Spleen (tissue), 13 donors: ENCODE measurements at places on chromosomes 7 and 10. TPM values are rescaled to one million over a fixed set of nuclear protein-coding genes. Genes with fewer than 3 reads are reported as not detected.

- no peak overlapping the region for H3K4me3 ChIP-seq
- no peak overlapping the region for H3K27ac ChIP-seq
- H3K36me3 ChIP-seq, result no peaks in the 10 kb centered on the region
- H3K4me1 ChIP-seq, result no peaks in the 10 kb centered on the region
Observed at GRCh38 chr10:133150656-133151055, 9.4 kb upstream of the KNDC1 start.

- peak; percentile 67 for DNase-seq
- H3K36me3 ChIP-seq, result peaks cover 18% of the 10 kb centered on the region
- no peaks in the 10 kb centered on the region for H3K27me3 ChIP-seq
- peaks cover 12% of the 10 kb centered on the region for H3K4me1 ChIP-seq
Observed at GRCh38 chr7:2044883-2045471, 187.8 kb downstream of the MAD1L1 start.

- no peak overlapping the region for H3K27ac ChIP-seq
- DNase-seq, result peak; percentile 90
- H3K4me3 ChIP-seq, result peak overlapping the region; percentile 83
- peaks cover 47% of the 10 kb centered on the region for H3K27me3 ChIP-seq
Observed at GRCh38 chr7:127253281-127254162, 781 bp upstream of the GRM8 start.

DNA sequence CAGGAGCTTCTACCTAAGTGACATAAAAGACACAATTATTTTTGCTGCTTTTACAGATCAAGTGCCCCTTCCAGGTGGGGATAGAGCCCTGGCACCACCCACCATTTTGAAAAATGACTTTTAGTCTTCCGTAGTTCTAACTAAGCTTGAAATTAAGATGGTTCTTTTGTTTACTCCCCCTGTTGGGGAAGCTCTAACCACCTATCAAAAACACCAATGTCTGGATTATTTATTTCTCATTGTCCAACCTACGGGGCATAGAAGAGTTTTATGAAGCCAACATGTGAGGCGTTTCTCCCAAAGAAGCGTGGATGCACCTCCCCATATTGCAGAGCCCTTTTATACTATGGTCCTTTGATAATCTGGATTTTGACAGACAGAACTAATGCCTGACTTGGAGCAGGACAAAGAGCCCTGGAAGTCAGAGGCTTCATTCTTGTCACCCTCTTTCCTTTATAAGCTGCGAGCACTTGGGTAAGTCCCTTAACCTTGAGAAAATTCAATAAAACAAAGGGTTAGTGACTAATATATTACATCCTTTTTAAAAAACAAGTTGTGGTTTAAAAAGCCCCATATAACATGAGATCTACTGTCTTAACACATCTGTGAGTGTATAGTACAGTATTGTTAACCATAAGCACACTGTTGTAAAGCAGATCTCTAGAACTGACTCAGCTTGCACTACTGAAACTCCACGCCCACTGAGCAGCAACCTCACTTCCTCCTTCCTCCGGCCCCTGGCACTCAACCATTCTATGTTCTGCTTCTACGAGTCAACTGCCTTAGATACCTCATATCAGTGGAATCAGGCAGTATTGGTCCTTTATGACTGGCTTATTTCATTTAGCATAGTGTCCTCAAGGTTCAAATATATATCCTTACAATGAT is 67.5 kb downstream of the ATXN7L1 start:
- no peaks in the 10 kb centered on the region for H3K36me3 ChIP-seq
- peaks cover 22% of the 10 kb centered on the region for H3K4me1 ChIP-seq
- no peaks in the 10 kb centered on the region for H3K27me3 ChIP-seq
- H3K4me3 ChIP-seq, result no peak overlapping the region
- peak overlapping the region; percentile 30 for H3K27ac ChIP-seq
- DNase-seq, result peak; percentile 89

DNA sequence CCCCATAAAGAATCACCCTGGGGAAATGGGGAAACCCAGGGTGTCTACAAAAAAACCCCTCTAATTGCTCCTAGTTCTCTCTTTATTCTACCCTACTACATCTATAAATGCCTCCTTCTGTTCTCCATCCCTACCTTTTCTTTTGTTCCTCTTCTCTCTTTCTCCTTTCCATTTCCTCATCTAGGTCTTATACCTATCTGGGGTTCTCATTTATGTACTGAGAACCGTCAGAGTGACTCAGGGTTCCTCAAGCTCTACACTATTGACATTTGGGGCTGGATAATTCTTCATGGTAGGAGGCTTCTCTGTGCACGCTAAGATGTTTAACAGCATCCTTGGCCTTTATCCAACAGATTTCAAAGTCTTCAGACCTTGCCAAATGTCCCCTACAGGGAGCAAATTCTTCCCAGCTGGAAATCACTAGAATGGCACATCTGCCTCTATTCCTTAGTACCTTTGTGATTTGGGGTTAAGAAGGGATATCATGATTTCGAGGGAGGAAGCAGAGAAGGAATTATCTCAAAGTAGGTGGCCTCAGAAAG is 137.4 kb upstream of the PTN start:
- H3K4me1 ChIP-seq, result no peaks in the 10 kb centered on the region
- H3K4me3 ChIP-seq, result no peak overlapping the region
- no peak for DNase-seq
- no peak overlapping the region for H3K27ac ChIP-seq
- no peaks in the 10 kb centered on the region for H3K27me3 ChIP-seq
- no peaks in the 10 kb centered on the region for H3K36me3 ChIP-seq

DNA sequence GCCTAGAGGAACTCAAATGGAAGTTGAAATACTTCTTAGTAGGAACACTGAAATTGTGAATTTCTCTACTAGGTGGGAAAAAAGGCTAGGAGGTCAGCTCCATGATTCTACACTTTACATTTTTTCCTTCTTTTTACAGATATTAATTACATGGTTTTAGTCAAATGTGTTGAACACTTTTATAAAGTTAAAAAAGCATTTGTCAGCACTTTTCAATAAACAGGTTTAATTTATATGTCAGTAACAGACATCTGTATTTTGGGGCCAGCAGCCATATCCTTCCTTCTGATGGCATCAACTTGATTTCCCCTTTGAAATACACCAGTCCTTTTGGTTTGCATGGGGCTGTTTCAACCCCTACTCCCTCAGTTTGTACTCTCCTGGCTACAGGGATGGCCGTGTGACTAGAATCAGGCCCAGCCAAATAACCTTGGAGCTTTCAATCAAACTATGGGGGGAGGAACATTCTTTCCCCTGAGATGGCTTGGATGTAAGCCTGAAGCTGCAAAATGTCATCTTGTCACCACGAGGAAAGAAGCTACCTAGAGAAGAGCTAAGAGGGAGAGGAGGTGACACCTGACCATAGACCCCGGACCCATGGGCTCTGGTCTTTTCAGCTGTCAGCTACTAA is 171.0 kb upstream of the NEBL start:
- DNase-seq, result no peak
- no peaks in the 10 kb centered on the region for H3K27me3 ChIP-seq
- no peaks in the 10 kb centered on the region for H3K36me3 ChIP-seq
- no peak overlapping the region for H3K27ac ChIP-seq

DNA sequence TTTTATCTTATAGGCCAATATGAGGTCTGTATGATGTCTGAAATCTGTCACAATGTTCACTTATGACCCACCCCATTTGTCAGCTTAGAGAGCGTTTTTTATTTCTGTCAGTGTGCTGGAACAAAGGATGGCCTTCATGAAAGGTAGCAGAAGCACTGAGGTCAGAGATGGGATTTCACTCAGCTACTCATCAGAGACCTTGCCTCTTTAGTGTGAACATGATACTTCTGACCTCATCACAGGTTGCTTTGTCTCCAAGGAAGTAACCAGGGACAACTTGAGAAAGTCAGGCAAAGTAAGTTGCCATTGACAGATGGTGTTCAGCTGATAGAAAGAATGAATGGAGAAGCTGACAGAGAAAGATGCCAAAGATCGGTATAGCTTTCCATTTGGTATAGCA is 16.3 kb downstream of the YAE1 start:
- no peaks in the 10 kb centered on the region for H3K27me3 ChIP-seq
- no peak for DNase-seq
- H3K4me3 ChIP-seq, result no peak overlapping the region
- no peaks in the 10 kb centered on the region for H3K36me3 ChIP-seq
- no peaks in the 10 kb centered on the region for H3K4me1 ChIP-seq
- H3K27ac ChIP-seq, result no peak overlapping the region

GRCh38 chr7:153382641-153383101 is 623.1 kb downstream of the ACTR3B start:
- no peaks in the 10 kb centered on the region for H3K4me1 ChIP-seq
- H3K4me3 ChIP-seq, result no peak overlapping the region
- H3K27me3 ChIP-seq, result peaks cover 6% of the 10 kb centered on the region
- no peak overlapping the region for H3K27ac ChIP-seq
- H3K36me3 ChIP-seq, result no peaks in the 10 kb centered on the region
- DNase-seq, result no peak

GRCh38 chr10:122646511-122647382 is 52.9 kb downstream of the C10orf120 start:
- no peaks in the 10 kb centered on the region for H3K36me3 ChIP-seq
- H3K4me3 ChIP-seq, result no peak overlapping the region
- peak; percentile 60 for DNase-seq
- no peaks in the 10 kb centered on the region for H3K4me1 ChIP-seq
- H3K27ac ChIP-seq, result no peak overlapping the region

DNA sequence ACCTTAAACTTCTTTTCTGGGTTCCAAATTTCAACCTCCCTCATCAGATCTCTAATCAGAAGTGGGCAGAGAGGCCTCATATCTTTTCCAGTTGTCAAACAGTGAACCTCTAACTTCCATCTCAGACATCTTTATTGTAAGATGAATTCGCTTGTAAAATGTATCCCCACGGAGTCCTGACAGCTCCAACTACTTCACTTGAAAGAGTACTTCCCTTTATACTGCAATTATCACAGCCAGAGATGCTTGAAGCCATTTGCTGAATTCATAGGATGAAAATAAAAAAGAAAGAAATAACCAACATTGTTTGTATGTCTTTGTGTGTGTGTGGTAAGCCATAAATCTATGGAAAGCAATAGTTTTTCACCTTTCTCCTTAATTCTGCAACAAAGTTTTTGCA is 175.2 kb downstream of the GRM3 start:
- no peaks in the 10 kb centered on the region for H3K36me3 ChIP-seq
- DNase-seq, result no peak
- H3K4me1 ChIP-seq, result no peaks in the 10 kb centered on the region
- H3K27ac ChIP-seq, result no peak overlapping the region

GRCh38 chr7:47100817-47101435 is 481.0 kb downstream of the TNS3 start:
- H3K4me1 ChIP-seq, result peaks cover 5% of the 10 kb centered on the region
- H3K27me3 ChIP-seq, result no peaks in the 10 kb centered on the region
- no peak overlapping the region for H3K27ac ChIP-seq
- no peak overlapping the region for H3K4me3 ChIP-seq
- H3K36me3 ChIP-seq, result no peaks in the 10 kb centered on the region

- H3K36me3 ChIP-seq, result no peaks in the 10 kb centered on the region
- H3K27ac ChIP-seq, result peak overlapping the region; percentile 86
- no peaks in the 10 kb centered on the region for H3K27me3 ChIP-seq
Observed at GRCh38 chr7:75945297-75946168, 30.6 kb downstream of the POR start.

DNA sequence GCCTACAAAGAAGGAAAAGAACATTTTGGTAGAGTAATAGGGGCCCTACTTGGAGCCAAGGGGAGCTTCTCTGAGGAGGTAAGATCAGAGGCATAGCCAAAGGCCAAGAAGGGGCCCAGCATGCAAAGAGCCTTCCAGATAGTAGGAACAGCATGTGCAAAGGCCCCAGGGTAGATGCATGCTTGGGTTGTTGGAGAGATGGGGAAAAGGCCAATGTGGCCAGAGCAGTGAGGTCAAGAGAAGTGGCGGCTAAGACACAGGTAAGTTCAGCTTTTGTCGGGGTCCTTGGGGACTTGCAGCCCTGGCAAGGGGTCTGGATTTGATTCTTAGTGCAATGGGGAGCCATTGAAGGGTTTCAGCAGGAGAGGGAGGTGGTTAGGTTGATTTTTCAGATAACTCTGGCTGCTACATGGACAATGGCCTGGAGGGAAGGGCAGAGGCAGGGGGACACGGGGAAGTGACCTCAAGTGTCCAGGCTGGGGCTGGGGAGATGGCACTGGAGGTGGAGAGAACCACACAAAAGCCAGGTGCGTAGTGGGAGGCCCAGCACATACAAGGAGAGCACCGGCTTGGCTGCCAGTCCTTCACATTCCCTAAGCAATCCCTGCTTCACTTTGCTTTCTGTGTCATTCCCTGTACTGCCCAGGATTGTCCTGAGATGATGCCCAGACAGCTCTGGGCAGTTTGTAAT is 16.5 kb downstream of the GRID1 start:
- H3K4me3 ChIP-seq, result no peak overlapping the region
- H3K4me1 ChIP-seq, result peaks cover 4% of the 10 kb centered on the region
- no peaks in the 10 kb centered on the region for H3K36me3 ChIP-seq
- H3K27ac ChIP-seq, result no peak overlapping the region

DNA sequence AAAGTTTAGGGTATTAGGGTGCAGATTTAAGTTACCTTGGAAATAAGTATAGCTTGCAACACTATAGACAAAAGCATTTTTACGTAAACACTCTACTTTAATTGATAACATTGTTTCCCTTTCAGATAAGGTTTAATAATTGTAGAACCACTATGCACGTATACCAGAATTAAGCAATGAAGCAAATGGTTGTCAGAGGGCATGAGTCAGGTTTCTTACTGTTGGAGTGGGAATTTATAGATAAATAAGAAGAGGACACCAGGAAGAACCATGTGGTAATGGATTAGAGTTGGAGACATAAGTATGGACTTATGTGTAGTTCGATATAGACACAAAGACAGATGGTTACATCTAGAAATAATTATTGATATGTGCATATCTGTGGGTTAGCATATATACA is 355.6 kb downstream of the ETV1 start:
- H3K27ac ChIP-seq, result no peak overlapping the region
- no peaks in the 10 kb centered on the region for H3K4me1 ChIP-seq
- no peak for DNase-seq
- no peaks in the 10 kb centered on the region for H3K27me3 ChIP-seq
- no peaks in the 10 kb centered on the region for H3K36me3 ChIP-seq
- no peak overlapping the region for H3K4me3 ChIP-seq

Gene NCF1
- total RNA-seq, result 93.3 TPM

Gene NUP42
- total RNA-seq, result 51.1 TPM

Gene AKR1C1
- 1.9 TPM for total RNA-seq

Gene EMX2
- total RNA-seq, result not detected

Gene LIPF
- not detected for total RNA-seq

Gene EPHA1
- 3.1 TPM for total RNA-seq

Gene HOXA5
- 3.0 TPM for total RNA-seq

Gene PNLIP
- not detected for total RNA-seq

Gene HIP1
- 43.0 TPM for total RNA-seq

Gene ZNF735
- total RNA-seq, result not detected

Gene CCL24
- 228 TPM for total RNA-seq

Gene MUC12
- total RNA-seq, result not detected

Gene UNCX
- total RNA-seq, result not detected

Gene TACR2
- 0.34 TPM for total RNA-seq

Gene TAS2R3
- 8.5 TPM for total RNA-seq

Gene SH2D4B
- total RNA-seq, result not detected

Gene STK31
- 2.4 TPM for total RNA-seq
